ENCODE measurements at places on chromosomes 2 and 18. TPM values are rescaled to one million over a fixed set of nuclear protein-coding genes. Genes with fewer than 3 reads are reported as not detected.

Gene SCG2
- not detected for total RNA-seq

Gene LRRTM4
- total RNA-seq = 0.08 TPM

Gene CNTNAP5
- not detected for total RNA-seq

Gene TANC1
- 6.6 TPM for total RNA-seq

DNA sequence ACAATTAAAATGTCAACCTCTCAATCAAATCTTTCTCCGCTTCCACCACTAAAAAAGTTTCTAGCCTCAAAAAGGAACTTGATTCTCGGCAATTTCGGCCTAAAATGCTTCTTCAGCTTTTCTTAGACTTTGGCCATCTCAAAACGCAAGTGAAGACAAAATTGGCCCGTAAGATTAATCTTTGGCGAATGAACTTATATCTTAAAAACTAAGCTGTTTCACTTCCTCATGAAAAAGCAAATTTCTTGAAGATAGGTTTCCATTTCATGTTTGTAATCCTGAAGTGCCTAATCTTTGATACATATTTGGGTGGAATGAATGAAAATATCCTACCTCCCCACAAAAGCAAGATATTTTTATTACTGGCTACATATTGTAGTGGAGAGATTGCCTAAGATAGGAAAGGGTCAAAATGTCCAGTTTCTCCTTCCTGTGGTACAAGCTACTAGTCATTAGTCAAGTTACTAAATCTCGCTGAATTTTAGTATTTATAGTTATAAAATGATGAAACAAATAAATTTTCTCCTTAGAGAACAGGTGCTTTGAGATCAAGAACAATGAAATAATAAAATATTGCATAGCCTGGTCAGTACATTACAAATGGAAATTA is 85.4 kb upstream of the ZEB2 start:
- no peak for DNase-seq

DNA sequence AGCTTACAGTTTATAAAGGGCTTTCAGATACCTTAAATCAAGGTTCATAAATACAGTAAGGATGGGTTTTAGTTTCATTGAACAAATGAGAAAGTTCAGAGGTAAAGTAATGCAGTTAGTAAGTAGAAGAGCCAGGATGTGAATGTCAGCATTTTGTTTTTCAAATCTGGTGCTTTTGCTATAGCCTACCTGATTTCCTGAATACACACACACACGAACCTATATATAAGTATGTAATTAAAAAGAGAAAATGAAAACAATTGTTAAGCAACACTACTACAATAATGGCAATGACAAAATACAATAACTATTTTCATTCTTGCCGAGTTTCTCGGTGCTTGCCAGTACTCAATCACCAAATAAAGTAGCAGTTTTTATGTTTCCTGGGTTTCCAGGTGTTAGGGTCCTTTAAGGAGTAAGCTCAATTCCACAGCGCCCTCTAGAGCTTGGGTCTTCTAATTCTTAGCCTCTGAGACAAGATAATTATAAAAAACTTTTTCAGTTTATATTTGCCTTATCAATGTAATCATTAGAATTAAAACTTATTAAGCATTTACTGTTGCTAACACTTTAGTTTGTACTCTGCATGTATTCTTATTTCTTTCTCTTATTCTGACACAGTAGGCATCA is 512.9 kb upstream of the ACVR2A start:
- no peak for DNase-seq

DNA sequence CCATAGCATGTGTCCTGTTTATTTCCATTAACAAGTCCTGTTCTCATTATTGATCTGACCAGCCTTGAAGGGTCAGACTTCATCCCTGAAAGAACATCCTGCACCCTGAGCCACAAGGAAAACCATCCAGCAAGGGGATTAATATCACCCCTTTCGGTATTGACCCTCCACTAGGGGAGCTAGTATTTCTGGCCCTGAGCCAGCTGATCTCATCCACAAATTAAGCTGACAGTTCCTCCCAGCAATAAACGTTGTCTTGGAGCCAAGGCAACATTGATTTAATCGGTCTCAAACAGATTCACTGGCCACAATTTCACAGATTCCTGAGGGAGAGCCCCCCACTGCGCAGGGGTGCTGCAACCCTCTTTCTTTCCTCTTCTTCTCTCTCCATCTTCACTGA is 353.1 kb upstream of the FANCL start:
- DNase-seq = no peak

DNA sequence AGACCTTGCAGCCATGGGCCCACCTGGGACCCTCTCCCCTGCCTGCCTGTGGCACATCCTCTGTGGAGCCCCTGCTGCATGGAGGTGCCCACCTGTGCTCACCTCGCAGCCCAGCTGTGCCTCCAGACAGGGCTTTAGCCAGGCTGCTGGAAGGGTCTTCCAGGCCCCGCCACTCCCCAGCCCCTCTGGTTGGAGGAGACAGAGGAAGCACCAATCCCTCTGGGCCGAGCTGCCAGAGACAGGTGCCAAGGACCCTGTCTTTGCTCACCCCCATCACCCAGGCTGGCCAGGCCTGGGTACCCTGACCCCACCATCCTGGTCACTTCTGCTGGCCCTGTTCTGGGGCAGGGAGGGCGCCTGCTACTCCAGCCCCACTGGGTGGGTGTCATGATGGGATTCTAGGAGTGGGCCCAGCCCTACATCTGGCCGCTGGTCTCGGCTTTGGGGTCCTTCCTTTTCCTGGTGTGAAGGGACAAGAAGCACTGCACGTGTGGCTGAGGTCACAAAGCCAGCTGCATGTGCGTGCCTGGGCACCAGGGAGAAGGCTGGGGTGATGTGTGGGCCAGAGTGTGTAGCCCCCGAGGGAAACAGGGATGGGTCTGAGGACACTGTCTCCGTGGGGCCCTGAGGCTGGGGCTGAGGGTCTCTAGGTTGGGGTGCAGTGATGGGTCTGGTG is 9.3 kb upstream of the NEU4 start:
- peak; percentile 27 for DNase-seq

GRCh38 chr2:32671885-32672533 is 44.2 kb downstream of the TTC27 start:
- DNase-seq = no peak

DNA sequence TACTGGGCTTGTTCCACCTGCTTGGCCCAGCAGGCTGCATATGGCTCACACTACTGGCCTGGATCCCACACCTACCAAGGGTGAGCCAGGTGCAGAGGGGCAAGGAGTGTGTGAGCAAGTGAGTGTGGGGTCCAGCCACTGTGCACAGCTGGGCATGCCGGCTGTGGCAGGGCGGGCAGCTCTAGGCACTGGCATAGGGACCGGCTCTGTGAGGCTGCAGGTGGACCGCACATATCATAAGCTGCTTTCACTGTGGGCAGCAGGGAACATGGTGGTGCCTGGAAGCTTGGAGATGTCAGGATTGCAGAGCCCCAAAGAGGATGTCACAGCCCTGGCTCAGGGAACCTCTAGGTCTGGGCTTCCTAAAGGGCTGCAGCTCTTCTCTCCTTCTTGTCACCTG is 154.3 kb downstream of the THSD7B start:
- no peak for DNase-seq
